ENCODE measurements at places on chromosomes 12 and 14.

- DNase-seq = no peak
Observed at GRCh38 chr14:97776890-97777558, 979.8 kb downstream of the VRK1 start.

GRCh38 chr14:68894802-68895703 is 84.0 kb downstream of the ACTN1 start:
- DNase-seq = no peak

DNA sequence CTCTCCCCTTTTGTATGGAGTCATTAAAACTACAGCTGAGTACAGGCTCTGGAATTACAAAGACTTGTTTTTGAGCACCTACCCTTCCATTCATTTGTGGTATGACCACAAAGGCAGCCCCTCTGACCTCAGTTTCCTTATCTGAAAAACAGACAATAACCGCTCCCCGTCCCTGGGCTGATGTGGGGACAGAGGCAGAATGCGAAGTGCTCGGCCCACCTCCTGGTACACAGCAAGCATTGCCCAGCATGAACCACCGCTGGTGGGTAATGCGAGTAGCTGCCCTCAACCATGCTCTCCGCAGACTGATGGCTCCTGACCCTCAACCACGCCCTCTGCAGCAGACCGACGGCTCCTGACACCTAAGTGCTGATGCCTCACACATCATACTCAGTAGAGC is 22.4 kb downstream of the P2RX2 start:
- no peak for DNase-seq

- no peak for DNase-seq
Observed at GRCh38 chr14:57502586-57503254, 9.1 kb upstream of the CCDC198 start.

GRCh38 chr14:65972891-65973290 is 513.3 kb upstream of the CCDC196 start:
- no peak for DNase-seq

DNA sequence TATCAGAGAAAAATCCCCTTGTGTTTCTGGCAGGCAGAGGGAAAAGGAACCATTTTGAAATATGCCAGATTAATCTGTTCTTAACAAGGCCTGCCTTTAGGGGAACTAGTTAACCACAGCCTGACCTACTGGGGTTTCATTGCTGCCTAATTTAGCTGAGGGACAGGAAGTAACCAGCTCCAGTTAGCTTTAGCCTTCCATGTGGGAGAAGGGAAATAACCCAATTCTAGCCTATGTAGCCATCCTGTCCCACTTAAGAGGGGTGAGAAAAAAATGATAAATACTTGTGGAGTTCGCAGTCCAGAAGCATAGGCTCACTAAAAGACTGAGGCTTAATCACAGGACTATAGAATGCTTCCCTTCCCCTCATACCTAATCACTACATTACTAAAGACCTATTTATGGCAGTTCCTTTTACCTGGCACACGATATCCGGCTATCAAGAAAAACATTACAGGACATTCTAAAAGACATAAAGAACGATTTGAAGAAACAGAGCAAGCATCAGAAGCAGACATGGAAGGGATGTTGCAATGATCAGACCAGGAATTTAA is 22.8 kb downstream of the COX8C start:
- DNase-seq = no peak

DNA sequence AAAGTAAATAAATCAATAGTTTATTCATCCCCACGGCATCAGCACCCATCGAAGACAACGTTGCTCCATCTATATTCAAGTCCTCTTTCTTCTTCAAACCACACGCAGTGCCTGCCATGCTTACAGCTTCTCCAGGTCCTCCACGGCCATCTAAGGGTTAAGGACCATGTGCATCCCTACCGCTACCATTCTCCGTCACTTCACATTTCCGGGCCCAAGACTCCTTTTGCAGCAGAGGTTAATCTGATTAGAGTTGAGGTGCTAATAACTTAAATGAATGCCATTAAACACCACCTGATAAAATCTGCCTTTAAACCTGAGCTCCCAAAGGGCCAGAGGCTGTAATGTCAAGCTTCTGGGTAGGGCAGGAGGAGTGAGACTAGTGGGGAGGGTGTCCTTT is 79.7 kb upstream of the CCND2 start:
- no peak for DNase-seq

- no peak for DNase-seq
Observed at GRCh38 chr12:72677139-72677538, 405.0 kb downstream of the TRHDE start.

DNA sequence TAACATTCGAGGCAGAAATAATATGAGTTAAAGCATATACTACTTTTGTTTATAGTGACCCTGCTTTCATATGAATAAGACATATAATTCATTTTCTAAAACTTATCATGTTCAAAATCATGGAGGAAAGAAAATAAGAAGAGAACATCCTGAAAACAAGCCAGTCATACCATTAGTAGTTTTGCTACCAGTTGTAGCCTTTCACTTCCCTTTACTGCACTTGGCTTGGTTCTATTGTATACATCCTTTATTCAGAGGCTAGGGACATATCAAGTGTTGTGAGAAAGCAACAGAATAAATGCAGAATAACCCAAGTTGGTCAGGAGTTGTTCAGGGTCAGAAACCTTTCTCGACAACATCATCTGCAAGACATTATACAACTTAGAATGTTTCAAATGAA is 598.7 kb downstream of the SOX5 start:
- no peak for DNase-seq

DNA sequence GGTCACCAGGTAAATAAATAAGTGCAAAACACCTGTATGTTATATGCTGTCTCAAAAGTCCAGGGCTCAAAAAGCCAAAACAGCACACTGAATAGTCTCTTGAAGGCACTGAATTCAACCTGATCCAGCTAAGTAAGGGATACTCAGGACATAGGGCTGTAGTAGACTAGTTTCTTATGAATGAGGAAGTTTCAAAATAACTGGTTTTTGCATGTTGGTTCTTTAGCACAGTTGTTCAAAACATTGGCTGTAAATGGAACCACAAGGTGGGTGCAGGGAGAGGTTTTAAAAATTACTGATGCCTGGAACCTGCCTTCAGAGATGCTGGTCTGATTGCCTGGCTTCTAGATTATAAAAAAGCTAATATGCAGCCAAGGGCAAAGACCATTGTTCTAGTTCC is 34.1 kb downstream of the NDUFA12 start:
- DNase-seq = no peak

- DNase-seq = no peak
Observed at GRCh38 chr12:121086781-121087295, 45.8 kb upstream of the P2RX7 start.

DNA sequence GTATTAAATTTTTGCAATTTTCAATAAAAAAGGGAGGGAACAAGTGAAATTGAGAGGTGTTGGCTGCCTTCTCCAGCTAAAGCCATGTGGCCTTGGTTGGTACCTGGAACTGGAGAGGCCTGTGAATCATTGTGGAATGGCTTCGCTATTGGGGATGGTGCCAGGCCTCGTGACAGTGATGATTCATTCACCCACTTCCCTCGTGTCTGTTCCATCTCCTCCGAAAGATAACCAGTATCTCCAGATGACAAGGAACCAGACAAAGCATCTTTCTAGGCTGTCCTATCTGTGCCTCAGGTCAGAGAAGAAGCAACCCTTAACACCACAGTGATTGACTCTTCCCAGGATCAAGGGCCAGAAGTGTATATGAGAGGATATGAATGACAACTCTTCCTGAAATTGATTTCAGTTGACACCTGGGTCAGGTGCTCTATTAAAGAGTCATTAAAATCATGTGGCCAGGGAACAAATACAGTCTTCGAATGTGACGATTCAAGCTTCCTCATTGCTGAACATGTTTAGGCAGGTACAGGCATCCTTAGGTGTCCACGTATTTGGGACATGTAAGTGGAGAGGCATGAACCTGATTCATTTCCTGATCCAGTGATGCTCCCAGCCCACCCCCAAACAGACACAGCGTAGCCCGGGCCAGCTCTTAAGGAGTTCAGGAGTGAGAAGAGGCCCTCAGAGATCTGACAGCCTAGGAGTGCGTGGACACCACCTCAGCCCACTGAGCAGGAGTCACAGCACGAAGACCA is at the start of gene RNASE7:
TSS of gene RNASE7 (plus strand) at position 687 of the 758 bp plus-strand sequence. CDS start 631 bp downstream, outside the sequence.
- DNase-seq = no peak

- no peak for DNase-seq
Observed at GRCh38 chr12:53737093-53737808, 10.0 kb upstream of the CALCOCO1 start.

DNA sequence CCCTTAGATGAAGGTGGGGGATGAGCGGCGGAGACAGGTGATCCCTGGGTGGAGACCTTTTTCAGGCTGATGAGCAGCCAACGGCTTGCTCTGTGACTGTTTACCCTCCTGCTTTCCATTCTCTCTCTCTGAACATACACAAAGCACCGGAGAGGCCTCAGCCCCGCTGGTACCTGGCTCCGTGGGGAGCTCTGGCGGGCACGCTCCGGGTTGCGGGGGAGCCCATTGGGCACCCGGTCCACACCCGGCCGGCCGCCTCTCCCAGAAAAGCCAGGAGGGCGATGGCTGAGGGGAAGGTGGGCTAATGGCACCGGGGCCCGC is 545 bp downstream of the SMARCC2 start:
- DNase-seq = no peak

DNA sequence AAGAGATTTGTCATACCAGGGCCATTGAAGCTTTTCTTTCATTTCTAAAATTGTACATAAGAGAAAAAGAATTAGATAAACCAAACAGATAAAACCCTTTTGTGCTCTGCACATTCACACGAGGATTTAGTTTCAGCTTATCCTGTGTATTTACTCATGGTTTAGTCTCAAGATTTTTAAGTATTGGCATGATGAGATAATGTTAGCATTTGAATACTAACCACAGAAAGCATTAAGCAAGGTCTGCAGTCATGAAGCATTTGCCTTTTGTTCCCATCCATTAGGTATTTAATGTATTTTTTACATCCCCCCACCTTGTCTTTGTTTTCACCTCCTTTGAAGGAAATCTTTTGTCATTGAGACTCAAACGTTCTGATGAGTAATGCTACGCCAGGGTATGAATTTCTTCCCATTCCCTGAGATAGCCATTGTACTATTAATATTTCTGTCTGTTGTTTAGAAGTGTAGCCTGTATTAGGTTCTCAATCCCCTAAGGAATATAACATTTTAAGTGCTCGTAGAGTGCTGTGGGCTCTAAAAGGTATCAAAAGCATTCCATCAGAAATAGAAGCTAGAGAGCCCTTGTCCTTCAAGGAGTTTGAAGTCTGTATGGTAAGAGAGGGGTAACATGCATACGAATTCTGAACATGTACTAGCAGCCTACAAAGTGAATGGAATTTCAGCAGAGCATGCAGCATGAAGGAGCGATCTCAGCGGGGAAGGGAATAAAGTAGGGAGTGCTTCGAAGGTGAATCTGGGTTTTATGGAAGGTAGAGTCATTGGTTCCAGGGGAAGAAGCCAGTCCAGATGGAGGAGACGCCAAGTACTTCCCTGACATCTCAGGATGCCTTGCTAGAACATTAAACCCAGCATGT is 22.3 kb downstream of the CRADD start:
- no peak for DNase-seq

DNA sequence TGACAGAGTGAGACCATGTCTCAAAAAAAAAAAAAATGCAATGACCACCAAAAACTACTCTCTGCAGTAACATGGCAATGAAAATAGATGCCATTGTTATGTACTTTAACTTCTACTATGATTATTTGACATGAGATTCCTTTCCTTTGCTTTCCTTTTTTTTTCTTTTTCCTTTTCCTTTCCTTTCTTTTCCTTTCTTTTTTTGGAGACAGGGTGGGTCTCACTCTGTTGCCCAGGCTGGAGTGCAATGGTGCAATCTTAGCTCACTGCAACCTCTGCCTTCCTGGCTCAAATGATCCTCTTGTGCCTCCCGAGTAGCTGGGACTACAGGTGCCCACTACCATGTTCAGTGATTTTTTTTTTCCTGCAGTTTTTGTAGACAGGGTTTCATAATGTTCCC is 24.9 kb upstream of the ETFBKMT start:
- DNase-seq = no peak
